ENCODE measurements at places on chromosomes 7 and 10.

DNA sequence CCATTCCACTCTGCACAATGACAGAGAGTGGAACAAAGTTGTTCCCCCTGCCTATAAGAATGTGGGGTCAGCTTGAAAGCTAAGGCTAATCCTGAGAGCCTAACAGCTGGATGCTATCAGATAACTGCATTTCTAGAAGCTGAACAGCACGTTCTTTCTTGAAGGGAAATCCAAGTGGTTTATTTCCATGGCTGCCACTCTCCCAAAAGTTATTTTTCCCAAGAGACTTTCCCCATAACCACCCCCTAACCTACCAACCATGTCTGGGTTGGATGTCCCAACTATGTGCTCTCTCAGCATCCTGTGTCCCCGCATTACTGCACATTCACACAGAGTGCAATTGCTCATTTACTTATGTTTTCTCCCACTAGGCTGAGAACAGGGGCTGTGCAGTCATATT, 140.7 kb upstream of the ANKRD1 start:
- DNase-seq, result no peak

GRCh38 chr7:14805105-14805719, 97.3 kb downstream of the DGKB start:
- no peak for DNase-seq

DNA sequence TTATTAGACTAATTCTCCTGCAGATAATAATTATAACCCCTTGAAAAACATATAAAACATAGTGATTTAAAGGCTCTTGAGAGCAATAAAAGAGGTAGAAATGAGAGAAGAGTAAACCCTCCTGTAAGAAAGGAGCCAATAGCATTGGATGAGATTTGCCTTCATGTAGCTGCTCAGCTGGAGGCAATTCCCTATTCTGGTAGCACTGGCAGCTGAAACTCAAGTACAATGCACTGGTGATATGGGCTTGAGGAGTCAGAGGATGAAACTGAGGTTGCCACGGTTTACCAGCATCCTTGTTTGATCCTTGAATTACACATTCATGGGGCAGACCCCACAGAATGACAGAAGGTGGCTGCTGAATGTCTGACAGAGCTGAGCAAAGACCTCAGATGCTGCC, 76.4 kb downstream of the CTTNBP2 start:
- DNase-seq, result no peak

GRCh38 chr7:130369110-130369711, 11.1 kb upstream of the CPA1 start:
- DNase-seq, result peak; percentile 92

- no peak for DNase-seq
Observed at GRCh38 chr10:59624951-59625350, 84.7 kb downstream of the SLC16A9 start.

GRCh38 chr7:32399311-32399710, 90.9 kb downstream of the LSM5 start:
- DNase-seq, result no peak

- no peak for DNase-seq
Observed at GRCh38 chr7:100430493-100431285, 1.1 kb downstream of the MEPCE start.

DNA sequence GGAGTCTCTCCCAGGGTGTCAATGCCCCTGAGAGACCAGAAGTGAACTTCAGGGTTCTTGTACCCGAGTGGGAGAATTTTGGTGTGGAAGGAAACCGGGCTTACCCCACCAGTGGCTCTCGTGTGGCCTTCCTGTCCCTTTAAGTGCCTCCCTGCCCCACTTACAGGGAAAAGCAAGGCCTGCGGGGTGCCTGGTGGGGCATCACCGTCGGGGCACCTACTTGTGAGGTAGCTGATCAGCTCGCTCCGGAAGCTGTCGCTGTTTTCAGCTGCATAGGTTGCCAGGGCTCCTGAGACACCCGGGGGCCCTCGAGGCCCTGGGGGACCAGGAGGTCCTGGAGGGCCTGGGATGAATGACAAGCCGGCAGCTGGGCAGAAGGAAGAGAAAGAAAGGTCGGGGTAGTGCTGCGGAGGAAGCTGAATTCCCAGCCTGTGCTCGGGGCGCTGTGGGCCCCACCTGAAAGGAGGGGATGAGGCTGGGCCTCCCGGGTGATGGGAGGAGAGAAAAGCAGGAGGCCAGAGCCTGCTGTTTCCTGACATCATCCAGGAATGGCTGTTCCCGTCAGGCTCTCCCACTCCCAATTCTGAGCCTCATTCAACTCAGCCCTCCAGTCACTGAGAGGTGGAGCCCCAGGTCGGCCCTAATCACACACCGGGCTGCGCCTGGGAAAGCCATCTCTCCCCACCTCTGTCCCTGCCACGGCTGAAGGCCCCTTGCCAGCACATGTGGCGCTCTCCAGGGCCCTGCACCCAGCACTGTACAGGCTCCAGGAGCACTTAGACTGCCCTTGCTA, 51.1 kb downstream of the COL17A1 start:
- DNase-seq, result no peak

GRCh38 chr10:12048547-12048946, 5.9 kb upstream of the UPF2 start:
- no peak for DNase-seq

- DNase-seq, result peak; percentile 37
Observed at GRCh38 chr10:88794731-88795130, 7.8 kb upstream of the LIPM start.

DNA sequence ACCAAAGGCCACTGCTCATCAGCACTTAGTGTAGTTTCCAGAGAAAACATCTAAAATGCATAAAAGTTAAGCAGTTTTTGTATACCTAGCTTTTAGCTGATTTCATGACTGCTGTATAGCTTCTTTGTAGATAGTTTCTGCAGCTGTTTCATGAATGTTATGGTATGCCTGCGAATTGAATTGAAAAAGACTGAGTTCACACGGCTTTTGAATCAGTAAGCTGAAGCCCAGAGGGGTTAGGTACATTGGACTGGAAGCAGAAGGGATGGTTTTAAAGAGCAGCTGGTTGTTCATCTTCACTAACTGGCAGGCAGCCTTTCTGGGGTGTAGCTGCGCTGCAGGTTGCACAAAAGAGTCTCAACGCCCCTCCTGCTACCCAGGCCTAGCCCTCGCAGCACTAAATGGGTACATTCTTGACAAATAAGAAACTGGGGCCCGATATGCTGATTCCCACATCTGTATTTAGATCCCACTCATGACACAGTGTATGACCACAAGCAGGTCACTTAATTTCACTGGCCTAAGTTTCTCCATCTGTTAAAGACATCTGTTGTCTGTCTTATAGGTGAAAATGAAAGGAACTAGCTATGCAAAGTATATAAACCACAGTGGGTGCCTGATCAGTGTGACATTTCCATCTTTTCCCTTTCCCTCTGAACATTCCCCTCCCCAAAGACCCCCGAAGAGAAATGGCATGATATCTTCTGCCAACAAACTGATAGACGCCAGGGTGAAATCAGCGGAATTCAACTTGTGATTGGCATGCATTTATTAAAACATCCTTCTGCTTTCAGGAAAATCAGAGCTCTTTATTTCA, 85.9 kb upstream of the AGBL3 start:
- no peak for DNase-seq

GRCh38 chr7:23298141-23298881, 828 bp upstream of the MALSU1 start:
- DNase-seq, result peak; percentile 44

- no peak for DNase-seq
Observed at GRCh38 chr10:66827353-66827752, 98.5 kb upstream of the LRRTM3 start.

DNA sequence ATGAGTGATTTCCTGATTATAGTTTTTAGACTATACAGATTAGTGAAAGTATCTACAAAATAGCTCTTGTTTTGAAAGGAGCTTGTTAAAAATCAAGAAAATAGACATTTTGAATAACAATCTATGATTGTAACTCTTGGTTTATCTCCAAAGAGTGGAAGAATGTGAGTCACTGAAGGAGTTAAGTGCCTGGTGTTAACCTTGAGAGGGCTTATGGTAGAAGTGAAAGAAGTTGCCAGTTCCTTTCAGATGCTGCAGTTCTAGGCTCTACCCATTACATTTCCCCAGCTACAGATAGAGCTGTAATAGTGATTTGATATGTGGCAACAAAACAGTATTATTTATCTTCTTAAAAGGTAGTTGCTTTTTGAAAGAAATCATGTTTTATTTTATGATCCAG, 12.7 kb downstream of the NRBF2 start:
- DNase-seq, result no peak

DNA sequence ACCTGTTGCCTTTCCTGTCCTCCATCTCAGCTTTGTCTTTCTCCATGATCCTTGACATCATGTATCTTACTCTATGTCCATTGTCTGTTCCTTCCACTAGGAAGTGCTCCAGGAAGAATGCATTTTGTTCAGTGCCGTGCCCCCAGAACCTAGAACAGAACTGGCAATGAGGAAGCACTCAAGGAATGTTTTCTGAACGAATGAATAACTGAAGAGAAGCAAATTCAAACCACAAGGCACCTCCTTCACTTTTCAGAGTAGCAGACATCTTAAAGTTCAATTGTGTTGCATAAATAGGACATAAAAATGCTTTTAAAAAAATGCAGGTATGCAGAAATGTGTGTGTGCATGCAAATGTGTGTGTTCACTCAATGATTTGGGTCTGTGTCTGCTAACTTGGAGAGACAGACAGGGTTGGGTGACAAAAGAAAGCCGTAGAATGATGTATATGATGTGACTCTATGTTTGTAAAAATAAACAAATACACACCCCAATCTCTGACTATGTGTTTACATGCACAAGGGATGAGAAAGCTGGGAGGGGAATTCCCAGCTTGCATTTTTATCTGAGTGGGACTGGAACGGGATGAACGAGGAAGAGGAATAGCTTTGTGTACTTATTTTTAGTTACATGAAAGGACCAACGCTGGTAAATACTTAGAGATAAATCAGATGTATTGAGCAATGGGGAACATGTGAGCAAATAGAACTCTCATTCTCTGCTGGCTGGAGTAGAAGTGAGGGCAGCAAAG, 237.7 kb downstream of the FANK1 start:
- DNase-seq, result no peak

GRCh38 chr10:68251625-68252495, 19.9 kb upstream of the ATOH7 start:
- DNase-seq, result no peak

GRCh38 chr10:3785251-3785850, 342 bp upstream of the KLF6 start:
- peak; percentile 97 for DNase-seq

DNA sequence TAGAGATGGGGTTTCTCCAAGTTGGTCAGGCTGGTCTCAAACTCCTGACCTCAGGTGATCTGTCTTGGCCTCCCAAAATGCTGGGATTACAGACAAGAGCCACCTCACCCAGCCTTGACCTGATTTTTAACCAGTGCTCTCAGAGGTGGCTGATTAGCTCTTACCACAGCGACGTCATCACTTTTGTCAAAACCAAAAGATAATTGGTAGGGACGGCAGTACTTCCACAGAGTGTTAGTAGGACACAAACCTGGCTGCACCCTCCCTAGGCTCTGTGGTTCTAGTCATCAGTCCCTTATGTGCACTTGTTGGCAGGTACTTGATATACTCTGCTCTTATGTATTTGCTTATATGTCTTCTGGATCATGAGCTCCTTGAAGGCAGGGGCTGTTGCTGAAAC, 74.0 kb downstream of the GPR141 start:
- DNase-seq, result no peak

DNA sequence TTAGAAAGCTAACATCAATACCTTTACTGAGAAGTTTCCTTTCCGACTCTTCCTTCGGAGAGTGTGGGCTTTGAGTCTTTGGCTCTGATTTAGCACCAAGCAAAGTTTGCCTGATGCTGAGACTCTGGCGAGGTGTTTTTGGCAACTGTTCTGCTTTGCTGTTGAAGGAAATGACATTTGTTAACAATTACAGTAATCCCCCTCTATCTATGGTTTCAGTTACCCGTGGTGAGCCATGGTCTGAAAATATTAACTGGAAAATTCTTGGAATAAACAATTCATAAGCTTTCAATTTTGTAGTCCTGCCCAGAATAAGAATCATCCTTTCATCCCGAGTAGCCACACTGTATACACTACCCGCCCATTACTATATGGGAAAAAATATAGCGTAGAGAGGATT, 126.3 kb downstream of the ARHGAP21 start:
- DNase-seq, result peak; percentile 64

DNA sequence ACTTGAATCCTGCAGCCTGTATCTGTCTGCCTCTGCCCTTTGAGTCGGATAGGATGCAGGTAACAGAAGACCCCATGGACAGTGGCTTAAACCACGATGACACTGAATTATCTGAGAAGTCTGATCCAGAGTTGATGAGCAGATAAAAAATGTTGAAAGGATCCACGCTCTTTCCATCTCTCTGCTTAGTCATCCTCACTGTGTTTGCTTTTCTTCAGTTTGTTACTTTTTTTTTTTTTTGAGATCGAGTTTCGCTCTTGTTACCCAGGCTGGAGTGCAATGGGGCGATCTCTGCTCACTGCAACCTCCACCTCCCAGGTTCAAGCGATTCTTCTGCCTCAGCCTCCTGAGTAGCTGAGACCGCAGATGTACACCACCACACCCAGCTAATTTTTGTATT, 36.9 kb upstream of the GOLGA7B start:
- DNase-seq, result no peak

GRCh38 chr7:33868166-33868565, 37.2 kb upstream of the BMPER start:
- no peak for DNase-seq

DNA sequence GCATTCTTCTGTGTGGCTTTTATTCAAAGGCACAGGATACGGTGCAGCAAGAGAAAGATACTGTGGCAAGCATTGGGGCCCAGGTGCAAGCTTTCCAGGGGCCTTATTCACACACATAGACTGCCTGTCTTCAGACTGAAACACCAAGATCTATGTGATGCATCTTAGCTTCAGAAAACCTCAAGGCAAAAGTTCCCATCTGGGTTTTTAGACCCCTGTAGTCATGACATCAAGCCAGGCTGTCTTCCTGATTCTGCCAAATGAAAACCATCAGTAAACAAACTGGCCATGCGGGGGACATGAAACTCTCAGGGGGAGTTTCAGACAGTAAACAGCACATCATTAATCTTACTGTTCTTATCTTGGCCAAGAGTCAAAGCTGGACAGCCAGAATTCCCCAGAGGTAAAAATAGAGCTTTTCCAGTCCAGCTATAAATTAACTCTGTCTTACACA, 9.8 kb downstream of the AGBL3 start:
- DNase-seq, result no peak

GRCh38 chr7:99403764-99404163, 4.6 kb downstream of the PDAP1 start:
- DNase-seq, result no peak

DNA sequence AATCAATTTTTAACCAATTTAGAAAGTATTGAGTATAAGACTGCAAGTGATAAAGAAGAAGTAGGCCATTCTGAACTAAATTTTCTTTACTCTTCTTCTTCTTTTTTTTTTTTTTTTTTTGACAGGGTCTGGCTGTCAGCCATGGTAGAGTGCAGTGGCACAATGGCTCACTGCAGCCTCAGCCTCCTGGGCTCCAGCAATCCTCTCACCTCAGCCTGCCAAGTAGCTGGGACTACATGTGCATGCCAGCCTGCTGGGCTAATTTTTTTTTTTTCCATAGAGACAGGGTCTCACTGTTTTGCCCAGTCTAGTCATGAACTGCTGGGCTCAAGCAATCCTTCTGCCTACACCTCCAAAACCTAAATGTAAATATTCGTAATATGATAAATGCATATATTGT, 63.2 kb downstream of the DGKB start:
- DNase-seq, result no peak

GRCh38 chr10:62233356-62234076, 35.1 kb downstream of the RTKN2 start:
- no peak for DNase-seq

All from fibroblast of skin of left quadriceps (primary cell).